Stimulated activated CD8-positive, alpha-beta memory T cell treated with anti-CD3 and anti-CD28 coated beads, Interleukin-15, amount 100 ng/mL, for 1 hour (primary cell): ENCODE measurements at places on chromosomes 5 and 9.

GRCh38 chr5:141714542-141715310, 32.7 kb upstream of the ARAP3 start:
- no peak for DNase-seq

DNA sequence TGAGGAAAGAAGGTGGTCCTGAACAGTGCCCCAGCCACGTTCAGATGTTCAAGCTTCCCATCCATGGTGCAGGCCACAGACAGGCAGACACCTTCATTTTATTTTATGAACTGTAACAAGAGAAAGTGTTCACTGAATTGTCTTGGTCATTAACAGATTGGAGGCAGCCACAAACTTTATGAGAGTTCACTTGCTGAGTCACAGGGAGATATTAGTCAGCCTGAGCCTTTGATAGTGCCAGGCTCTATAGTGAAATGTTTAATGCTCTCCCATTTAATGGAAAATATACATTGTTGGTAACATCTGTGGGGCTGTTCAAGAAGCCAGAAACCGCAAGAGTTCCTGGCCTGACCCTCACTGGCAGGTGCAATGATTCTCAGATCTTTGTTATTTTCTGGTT, 237.0 kb downstream of the TENT4A start:
- no peak for DNase-seq

GRCh38 chr5:137119321-137119720, 379.8 kb downstream of the SPOCK1 start:
- no peak for DNase-seq

- DNase-seq, result no peak
Observed at GRCh38 chr9:3893519-3893918, 367.7 kb upstream of the RFX3 start.

DNA sequence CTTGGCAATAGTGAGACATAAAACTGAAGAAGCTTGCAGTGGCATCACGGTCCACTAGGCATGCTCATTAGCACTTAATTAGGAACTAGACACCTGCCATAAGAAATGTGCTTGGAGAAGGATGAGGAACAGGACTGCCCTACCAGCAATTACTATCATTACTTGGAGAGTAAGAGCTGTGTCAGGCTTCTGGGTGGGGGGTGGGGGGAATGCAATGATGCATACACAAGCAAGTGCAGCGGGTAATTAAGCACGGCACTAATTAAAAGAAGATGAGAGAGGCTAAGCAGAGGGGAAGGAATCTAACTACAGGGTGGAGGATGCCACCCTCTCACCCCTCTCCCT, 53.1 kb downstream of the TLE1 start:
- DNase-seq, result no peak

DNA sequence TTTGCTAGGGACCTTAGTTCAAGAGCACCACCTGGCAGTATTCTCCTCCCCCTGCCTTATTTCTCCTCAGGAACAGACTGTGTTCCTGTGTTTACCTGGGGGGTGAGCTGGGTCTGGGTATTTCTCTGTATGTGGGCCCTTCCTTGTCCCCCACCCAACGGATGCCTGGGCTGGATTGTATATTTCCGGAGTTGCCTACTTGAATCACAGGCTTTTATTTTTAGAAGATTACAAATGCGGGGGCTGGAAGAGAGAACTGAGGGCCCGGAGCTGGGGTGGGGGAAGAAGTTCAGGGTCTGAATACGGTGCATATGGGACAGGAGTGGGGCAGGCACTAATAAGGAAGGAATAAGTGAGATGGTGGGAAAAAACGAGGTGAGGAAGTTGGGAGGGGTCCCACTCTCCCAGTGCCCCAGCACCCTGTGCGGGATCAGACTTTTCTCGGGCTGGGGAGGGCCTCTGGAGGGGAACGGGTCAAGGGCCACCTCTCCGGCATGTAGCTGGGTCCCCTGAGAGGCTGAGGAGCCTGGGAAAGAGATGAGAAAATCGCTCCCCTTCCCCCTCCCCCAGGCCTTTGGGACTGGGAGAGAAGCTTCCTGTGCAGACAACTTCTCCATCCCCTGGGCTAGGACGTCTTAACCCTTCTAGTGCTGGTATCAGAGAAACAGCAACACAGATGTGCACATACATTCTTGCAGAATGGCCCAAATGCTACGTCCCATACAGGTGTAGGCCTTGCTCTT, 42.1 kb downstream of the PCDH1 start:
- no peak for DNase-seq
